MV-4-11 (cell line): ENCODE measurements at places on chromosomes 1 and 21.

DNA sequence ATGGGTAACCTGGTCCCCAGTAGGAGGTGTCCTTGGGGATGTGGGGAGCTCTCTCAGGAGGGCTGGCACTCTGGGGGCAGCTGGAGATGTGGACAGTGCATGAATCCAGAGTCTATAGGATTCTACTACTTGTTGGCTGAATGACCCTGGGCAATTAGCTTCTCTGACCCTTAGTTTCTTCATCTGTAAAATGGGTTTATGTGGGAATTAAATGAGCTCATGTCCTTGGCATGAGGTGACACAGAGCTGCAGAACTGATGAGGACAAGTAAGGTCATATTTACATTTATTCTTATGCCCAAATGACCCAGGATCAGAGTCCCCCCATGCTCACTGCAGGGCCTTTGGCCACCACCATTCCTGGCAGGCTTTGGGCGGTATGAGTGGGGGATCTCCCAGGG is 29.3 kb downstream of the FOXO6 start:
- no peak for DNase-seq

DNA sequence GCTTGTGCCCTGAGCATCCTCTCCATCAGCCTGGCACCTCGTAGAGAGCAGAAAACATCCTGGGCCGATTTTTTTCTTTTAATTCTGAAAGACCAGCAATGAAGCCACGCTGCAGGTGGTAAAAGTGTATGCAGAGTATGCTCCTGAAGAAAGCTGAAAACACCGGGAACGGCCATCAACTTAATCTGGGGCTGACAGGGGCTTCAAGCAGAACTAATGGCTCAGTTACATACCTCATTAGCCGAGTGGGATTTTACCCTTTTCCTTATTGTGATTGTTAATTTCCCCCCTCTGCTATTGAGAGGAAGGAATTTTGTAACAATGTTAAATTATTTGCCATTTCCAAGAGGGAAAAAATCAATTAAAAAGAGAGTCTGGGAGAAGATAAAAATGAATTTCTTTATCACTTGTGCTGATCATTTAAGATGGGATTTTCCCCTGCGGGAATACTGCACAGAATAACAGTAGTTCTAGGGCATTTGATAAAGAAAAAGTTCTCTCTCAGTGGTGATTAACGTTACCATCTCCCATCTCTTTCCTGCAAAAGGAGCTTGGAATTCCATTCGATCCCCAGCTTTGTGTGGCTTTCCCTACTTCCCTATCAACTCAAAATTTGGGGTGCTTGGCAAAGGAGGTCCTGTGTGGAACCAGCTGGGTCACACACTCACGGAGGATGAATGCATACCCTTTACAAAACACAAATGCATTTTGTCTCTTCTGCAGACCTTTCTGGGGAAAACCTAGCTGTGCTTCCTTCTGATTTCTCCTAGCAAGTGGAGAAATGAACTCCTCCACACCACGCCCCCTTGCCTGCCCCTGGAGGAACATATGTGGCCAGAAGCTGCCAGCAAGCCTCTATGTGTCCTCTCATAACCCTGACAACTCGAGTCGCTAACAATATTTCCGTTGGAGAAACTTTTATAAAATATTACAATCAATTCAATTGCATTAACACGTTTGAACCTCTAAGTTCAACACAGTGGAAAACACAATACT is 70.9 kb downstream of the RRAGC start:
- DNase-seq = no peak

DNA sequence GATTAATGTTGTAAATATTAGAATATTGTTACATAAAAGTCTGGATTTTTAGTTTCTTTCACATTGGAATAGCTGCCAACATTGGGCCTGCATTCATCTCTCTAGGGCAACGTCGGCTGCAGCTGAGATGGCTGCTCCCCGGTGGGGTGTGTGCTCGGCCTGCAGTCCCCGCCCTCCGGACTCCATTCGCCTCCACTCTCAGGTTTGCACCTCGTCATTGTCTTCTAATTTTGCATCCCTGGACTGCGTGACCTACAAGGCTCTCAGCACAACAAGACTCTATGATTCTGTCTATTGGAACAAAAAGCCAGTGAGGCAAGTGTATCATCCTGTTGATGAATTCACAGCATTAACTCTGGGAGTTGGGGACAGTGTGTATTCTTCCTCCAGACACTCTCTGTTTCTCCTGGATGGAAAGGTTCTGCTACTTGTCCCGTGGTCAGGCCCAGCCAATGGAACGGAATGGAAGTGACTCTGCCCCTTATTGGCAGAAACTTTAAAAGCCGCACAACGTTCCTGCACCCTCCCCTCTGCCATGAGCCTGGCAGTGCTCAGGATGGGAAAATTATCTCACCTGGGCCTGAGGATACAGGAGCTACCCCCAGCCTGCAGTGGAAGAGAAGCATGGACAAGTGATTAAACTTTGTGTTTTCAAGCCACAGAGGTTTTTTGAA is 105.0 kb upstream of the SAMD11 start:
- no peak for DNase-seq

- no peak for DNase-seq
Measured at GRCh38 chr1:100931716-100932115, 35.8 kb downstream of the SLC30A7 start.

DNA sequence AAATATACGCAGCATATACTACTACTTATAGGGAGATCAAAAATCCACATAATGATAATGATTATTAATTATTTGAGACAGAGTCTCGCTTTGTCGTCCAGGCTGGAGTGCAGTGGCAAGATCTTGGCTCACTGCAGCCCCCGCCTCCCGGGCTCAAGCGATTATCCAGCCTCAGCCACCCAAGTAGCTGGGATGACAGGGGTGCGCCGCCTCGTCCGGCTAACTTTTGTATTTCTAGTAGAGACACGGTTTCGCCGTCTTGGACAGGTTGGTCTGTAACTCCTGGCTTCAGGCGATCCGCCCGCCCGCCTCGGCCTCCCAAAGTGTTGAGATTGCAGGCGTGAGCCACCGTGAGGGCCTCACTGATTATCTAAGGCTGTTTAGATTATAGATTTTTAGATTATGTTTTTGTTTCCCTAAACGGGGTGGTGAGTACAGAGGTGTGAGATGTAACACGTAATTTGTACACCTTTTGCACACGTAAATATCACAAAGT is 548 bp upstream of the SLC25A33 start:
- no peak for DNase-seq

GRCh38 chr1:186534401-186534800 is 73.5 kb upstream of the PDC start:
- DNase-seq = no peak

- DNase-seq = no peak
Measured at GRCh38 chr1:21891621-21892479, 45.3 kb downstream of the HSPG2 start.

DNA sequence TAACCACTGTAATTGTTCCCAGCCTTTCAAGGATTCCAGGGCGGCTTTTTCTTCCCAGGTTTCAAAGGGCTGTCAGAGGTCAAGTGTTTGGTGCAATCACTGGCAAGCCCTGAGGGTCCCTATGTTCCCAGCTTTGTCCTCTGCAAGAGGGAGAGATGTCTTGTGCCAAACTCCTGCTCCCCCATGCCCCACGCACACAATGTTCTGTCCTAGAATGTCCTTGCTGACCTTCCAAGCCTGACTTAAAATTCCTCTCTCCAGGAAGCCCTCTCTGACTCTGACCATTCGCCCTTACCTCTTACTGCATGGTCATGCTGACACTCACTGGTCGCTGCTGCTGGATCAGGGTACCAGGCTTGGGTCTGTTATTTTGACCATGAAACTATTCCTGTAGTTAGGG is 152.5 kb upstream of the KCND3 start:
- DNase-seq = no peak
